ENCODE measurements at places on chromosomes 5 and 9.

DNA sequence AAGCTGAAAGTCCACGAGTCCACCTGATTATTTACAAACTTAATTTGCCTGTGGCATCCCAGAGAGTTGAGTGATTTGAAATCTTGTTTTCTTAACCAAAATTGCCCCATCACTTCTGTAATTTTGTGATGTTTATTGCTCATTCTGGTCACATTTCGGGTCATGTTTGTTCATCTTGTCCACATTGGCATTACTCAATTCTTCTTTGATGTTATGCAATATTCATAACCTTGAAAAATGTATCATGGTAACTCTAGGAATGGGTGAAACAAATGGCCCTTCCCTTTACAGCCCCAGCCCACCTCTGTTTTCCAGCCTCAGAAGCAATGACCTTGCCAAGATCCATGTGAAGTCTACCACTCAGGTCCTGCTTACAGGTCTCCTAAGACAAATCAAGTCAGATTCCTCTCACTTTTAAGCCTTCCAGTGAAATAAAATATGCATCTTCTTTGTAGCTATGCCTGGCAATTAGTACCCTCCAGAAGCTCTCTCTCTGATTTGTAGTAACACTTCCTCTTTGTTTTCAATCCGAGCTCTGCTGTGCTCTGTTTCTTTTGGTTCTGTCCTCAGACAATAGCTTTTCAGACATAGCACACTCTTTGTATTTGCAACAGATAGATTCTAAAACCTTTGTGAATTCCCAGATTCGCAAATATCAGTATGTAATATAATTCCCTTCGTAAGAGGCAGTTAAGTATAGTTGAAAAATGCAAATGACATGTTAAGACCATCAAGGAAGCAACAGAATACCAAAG lies 330.3 kb upstream of the IRX1 start:
- DNase-seq, result no peak

- no peak for DNase-seq
Observed at GRCh38 chr5:152097128-152097527, 172.5 kb upstream of the GLRA1 start.

- DNase-seq, result no peak
Observed at GRCh38 chr9:27714388-27714787, 141.1 kb upstream of the C9orf72 start.

DNA sequence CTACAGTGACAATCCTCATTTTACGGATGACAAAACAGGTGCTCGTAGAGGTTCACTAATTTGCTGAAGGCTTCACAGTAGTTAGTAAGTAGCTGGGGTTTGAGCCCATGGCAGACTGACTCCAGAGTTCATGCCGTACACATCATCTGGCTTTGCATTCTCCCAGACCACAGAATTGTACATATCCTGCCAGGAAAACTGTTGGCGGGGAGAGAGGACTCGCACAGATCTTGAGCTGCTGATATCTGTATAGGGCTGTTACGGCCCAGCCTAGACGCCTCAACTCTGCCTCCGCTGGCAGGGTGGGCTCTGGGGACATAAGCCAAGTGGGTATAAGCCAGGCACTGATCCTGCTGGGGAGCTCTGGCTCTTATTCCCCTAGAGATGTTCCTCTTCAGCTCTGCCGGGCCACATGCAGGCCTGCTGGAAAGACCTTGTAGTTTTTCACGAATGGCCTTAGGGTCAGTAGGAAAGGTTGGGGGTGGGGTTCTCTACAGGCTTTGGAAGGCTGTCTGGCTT lies 16.3 kb downstream of the LARP1 start:
- no peak for DNase-seq

DNA sequence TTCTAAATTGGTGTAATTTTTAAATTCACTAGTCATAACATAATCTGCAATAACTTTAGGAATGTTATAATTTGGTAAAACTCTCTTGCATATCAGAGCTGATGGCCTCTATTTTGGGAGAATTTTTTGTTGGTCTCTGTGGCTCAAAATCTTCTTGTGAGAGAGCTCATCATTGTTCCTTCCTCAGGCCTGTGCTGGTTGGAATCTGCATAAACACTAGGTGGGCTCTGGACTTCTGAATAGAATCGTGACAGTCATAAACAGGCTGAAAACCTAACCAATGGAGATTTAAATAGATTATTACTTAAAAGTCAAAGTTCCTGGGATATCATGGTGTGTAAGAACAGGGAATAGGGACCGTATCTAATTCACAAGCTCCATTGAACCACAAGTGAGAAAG lies 1129.6 kb downstream of the CDH12 start:
- DNase-seq, result no peak

DNA sequence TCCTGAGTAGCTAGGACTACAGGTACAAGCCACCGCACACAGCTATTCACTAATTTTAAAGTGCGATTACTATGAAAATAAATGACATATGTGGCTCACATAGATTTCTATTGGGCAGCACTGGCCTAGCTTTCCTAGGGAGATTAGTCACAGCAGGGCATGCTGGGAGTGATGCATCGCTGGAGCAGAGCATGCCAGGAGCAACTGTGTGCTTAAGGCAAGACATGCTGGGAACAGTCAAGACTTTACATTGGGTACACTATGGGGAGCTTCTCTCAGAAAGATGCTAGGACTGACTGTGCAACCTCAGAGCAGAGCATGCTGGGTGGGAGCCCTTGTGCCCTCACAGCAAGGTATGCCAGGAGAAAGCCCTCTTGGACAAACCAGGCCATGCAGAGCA lies 9.3 kb downstream of the ST6GALNAC6 start:
- DNase-seq, result no peak

GRCh38 chr5:90424245-90424644 lies 14.7 kb upstream of the CETN3 start:
- no peak for DNase-seq

DNA sequence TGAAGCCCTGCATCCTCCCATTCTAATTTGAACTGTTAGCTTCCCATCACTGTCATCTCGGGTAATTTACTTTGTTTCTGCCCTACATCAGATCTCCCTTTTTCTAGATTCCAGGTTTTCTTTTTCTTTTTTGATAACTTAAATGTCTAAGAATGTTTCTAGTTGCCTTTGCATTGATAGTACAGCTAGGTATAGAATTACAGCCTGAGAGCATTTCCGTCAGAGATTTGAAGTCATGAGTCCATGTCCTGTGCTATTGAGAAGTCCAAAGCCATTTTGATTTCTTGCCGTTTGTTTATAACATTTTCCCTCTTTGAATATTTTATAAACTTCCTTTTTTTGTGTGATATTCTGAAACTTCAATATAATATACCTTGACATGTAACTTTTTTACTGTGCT lies 5.3 kb downstream of the TENT2 start:
- no peak for DNase-seq

DNA sequence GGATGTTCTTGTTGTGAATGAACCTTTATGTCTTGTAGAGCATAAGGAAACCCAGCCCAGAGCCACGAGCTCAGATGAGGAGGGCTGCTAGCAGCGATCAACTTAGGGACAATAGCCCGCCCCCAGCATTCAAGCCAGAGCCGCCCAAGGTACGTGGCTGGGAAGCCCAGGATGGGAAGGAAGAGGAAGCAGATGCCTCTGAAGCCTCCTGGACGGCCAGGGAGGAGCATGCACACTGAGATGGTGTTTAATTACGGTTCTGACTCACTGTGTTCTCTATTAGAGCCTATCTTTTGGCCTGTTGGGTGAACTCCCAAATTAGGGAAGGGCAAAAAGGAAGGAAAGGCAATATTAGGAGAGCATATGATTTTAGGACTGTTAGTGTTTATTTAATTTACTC lies 75.3 kb downstream of the TJP2 start:
- no peak for DNase-seq

GRCh38 chr9:6109986-6110385 lies 94.6 kb upstream of the RANBP6 start:
- no peak for DNase-seq

GRCh38 chr5:39076757-39077728 lies 2.8 kb upstream of the RICTOR start:
- peak; percentile 33 for DNase-seq

DNA sequence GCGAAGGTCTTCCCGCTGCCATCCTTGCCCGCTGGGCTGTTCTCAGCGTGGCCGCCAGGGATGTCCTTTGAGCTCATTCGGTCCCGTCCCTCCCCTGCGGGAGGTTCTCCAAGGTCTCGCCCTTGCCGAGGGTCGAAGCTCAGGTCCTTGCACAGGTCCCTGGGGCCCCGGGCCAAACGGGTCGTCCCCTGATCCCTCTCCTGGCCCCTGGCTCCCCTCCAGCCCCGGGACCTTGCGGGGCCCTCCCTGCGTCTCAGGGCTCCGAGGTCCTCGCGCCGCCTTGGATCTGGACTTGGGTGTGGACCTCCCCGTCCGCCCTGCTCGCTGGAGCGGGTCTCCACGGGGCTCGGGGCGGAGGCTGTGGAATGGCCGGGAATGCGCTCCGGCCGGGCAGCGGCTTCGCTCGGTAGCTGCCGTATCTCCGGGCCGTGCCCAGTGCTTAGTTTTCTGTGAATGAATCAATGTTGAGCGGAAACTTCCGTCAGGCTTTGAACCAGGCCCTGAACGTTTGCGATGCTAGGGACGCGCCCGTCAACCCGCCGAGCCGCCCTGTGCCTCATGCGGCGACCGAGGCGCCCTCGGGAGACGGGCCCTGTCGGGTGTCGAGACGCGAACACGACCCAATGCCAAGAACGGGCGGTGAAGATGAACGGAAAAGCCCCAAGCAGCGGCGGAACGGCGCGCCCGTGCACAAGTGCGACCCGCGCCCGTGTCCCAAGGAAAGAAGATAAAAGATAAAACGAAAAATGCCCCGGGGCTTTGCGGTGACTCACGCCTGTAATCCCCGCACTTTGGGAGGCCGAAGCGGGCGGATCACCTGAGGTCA lies 780 bp downstream of the RNU6ATAC start:
- peak; percentile 52 for DNase-seq

- DNase-seq, result no peak
Observed at GRCh38 chr9:107169796-107170195, 113.3 kb upstream of the RAD23B start.

GRCh38 chr9:127569886-127570401 lies 42.1 kb upstream of the STXBP1 start:
- no peak for DNase-seq

- DNase-seq, result no peak
Observed at GRCh38 chr5:129653442-129653841, 94.5 kb upstream of the MINAR2 start.

DNA sequence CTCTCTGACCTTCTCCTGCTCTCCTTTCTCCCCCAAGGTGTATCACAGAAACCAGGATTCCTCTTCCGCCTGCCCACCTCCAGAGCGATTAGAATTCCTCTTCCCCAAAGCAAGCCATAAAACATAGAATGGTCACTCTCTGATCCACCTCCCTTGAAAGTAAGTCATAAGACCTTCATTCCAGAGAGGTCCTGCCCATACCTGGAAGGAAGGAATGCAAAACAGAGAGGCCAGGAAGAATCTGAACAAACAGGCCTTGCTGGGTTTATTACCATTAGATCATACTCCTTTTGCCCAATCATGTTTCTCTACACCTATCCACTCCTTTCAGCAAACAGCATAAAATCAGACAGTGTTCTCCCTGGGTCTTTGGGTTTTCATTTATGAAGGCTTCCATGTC lies 21.0 kb downstream of the CDKL3 start:
- no peak for DNase-seq

GRCh38 chr5:96316017-96316416 lies 117.0 kb downstream of the PCSK1 start:
- DNase-seq, result no peak
